ENCODE measurements at places on chromosomes 1 and 21. TPM values are rescaled to one million over a fixed set of nuclear protein-coding genes. Genes with fewer than 3 reads are reported as not detected.
A peak's percentile ranks its signal among the peaks of the same experiment; 100 is the strongest.

SIPA1L2 gene
- total RNA-seq = 42.5 TPM

DNA sequence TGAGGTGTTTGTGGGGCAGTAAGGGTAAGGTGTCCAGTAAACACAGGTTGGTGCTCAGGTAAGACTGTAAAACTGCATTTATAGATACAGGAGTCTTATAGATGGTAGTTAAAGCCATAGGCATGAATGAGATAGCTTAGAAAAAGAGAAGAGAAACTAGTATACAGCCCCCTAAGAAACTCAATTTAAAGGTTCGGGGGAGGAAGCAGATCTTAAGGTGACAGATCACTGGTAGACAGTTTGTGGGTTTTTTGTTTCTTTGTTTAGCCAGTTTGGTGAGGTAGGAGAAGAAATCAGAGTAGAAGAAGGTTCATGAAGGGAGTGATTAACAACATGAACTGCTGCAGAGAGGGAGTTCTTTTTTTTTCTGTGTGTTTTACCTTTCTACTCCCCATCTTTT, 6.1 kb upstream of the AGO3 start:
- DNase-seq = no peak

GRCh38 chr21:40564318-40564717, 282.6 kb downstream of the DSCAM start:
- DNase-seq = no peak

GRCh38 chr1:223129229-223129901, 13.7 kb downstream of the TLR5 start:
- DNase-seq = peak; percentile 87

- no peak for DNase-seq
These were observed 31.1 kb upstream of the IKBKE start for GRCh38 chr1:206439205-206439604.

- no peak for DNase-seq
These were observed 514.8 kb downstream of the AMY1C start for GRCh38 chr1:104264521-104264920.
